ENCODE measurements at places on chromosomes 16 and 17.

- peak; percentile 6 for DNase-seq
Measured at GRCh38 chr16:1057252-1057932, 15.2 kb upstream of the SSTR5 start.

- peak; percentile 14 for DNase-seq
Measured at GRCh38 chr17:37417852-37418251, 11.2 kb downstream of the TADA2A start.

DNA sequence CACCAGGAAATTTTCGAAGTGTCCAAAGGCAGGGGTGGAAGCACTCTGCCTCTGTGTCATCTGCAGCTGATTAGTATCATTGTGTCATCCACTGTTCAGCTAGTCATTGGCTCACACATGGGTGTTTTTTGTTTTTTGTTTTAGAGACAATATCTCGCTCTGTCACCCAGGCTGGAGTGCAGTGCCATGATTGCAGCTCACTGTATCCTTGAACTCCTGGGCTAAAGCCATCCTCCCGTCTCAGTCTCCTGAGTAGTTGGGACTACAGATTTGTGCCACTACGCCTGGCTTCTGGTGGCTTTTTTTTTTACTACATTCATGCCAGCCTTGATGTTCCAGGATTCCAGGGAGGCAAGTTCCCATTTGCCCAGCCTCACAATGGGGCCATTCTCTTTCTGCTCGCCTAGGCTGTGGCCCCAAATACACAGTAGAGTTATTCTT lies 32.5 kb upstream of the MYO18A start:
- peak; percentile 46 for DNase-seq

DNA sequence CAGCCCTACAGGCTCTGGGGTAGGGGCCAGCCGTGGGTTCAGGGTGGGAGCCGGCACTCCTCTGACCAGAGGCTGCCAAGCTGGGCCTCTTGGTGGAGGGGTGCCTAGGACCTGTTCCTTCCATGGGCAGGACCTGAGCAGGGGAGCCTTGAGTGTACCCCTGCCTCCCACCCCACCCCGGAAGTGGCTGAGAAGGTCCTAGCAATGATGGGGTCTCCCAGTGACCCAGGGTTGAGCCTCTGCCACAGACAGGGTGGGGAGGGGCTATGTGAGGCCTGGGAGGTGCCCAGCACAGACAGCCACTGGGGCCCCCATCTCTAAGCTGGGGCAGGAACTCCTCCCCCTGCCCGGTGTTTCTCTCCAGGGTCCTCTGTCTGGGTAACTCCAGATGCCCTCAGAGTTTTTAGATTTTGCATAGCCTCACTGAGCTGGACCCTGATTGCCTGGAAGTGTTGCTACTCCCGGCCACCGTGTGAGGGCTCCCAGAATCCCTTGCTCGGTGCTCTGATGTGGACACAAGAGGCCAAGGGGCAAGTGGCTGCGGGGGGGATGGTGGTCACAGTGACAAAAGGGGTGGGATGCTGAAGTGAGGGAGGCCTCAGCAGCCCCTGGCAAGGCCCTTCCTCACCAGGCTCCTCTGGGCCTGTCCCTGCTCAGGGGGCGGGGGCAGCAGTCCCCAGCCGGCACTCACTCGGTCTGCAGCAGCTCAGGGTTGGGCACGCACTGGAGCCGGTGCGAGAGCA lies 6.4 kb upstream of the MTSS2 start:
- DNase-seq, result no peak

DNA sequence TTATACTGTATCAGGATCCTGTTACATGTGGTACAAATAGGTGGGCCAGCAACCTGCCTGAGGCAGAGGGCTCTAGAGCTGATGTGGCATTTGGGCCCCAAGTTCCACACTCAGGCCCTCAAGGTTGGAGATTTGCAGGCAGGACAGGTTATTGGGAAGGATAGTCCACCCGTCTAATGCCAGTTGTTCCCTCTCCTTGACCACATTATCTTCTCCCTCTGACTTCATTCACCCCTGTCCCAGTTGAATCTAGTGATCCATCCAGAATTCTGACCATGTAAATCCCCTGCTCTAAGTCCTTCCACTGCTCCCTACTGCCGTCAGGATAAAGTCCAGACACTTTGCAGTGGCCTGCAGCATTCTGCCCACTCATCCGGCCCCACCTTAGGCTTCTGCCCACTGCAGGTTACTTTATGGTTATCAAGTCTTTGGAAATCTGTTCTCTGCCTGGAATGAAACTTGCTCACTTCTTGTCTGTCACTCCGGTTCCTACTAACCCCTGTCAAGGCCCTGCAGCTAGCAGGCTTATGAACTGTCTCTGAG lies 1.9 kb upstream of the NFATC3 start:
- no peak for DNase-seq

DNA sequence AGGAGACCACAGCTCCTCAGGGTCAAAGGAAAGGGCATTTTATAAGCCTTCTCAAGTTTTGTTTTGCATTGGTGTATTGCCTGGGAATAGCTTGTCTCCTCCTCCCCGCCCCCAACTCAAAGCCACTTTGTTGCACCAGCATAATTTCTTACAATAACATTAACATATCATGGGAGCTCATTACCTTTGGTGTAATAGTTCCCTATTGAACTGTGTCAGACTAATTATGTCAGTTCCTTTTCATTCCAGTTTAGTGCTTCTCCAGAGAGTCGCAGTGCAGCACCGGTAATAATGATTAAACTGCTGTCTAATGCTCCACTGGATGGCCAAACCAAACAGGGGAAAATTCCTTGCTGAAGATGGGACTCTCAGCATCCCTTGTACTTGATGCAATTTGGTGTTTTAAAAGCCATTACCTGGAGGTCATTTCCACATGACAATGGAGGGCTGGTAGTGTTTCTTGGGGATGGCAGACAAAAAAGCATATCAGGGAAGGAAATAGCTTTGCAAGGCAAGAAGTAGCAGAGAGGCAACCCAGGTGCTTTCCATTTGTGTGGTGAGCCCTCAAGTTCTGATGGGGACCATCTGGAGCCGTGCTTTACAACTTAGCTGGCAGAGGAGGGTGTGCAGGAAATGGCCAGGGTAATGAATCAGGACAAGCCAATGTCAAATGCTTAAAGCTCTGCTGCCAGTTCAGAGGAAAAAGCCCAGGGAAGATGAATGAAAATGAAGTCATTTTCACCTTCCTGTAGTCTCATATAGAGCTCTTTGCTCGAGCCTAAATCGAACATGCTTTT lies 91.5 kb upstream of the NLRP1 start:
- no peak for DNase-seq

DNA sequence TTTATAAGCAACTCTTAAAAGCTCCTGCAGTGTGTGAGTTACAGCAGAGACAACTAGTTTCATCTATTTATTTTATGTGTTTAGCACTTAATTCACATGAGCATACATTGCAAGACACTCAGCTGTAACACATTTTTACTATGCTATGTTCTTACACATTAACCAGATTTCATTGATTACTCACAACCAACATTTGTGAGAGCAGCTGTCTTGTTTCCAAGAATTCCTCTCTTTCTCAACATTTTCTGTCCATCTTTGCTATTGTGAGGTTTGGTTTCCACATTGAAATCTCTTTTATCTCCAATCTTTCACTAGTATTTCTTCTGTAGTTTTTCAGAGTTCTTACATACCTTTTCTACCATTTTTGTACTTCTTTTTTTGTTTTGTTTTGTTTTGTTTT lies 51.2 kb downstream of the COPRS start:
- DNase-seq, result peak; percentile 29

GRCh38 chr16:58815181-58815888 lies 81.2 kb upstream of the GOT2 start:
- DNase-seq, result peak; percentile 21

DNA sequence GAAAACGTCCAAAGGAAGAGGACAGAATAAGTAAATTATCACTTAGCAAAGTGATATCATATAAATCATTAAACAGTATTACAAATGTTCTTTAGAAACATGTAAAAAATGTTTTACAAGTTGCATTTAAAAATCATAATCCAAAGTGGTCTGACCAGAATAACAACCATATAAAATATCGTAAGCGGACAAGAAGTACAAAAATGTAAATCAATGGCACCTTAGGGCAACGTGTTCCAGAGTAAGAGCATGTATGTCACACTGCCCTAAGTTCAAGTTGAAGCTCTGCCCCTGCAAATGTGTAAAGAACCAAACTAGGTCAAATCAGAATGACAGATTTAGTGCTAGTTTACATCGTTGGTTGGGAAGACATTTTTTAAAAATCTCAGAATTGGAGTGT lies 11.4 kb downstream of the USP31 start:
- DNase-seq, result no peak

DNA sequence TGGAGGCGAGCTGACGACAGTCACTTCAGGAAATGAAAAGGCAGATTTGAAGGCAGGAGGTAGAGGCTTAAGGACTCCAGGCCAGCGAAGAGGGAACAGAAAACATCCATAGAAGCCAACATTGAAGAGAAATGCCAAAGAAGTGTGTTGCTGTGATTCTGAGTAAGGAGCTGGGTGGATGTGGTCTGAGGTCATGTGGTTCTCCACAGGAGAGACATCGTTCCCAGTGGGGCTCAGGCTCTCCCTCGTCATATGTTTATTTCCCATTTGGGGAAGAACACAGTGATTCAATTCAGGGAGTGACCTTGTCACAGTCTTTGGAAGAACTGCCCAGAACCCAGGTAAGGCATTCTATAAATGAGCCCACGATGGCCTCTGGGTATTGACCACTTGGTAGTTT lies 6.6 kb upstream of the PMP22 start:
- DNase-seq, result no peak

- peak; percentile 35 for DNase-seq
Measured at GRCh38 chr16:58678716-58679115, 5.9 kb downstream of the SLC38A7 start.

DNA sequence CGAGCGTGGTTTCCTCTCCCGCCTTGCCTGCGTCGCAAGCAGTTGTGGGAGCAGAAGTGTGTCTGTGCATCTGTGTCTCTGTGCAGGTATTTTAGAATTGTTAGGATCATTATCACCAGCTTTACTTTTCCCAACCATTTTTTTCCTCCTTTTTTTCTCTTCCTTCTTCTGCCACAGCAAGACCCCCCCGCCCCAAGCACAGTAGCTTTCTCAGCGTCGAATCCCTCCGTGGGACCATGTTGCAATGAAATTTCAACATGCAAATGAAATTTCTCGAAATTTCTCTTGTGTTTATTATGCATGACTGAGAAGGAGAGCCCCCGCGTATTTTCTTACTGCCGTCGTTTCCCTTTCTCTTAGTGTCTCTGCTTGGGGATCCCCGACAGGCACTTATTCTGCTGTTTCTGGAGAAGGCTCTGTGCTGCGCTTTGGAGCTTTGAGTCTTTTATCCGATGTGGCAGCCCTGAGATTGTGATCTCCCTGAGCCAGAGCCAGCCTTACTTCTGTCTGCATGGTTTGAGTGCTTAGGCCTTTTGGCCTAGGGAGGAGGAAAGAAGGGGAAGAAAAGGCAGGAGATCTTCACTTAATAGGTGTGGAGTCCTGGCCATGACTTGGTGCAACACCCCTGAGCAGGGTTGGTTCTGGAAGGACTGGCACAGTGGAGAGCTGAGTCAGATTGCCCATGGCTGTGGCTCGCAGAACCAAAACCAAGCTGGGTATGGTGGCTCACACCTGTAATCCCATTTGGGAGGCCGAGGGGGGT lies 5.0 kb downstream of the ARMC7 start:
- DNase-seq, result no peak

- DNase-seq, result no peak
Measured at GRCh38 chr16:50688867-50689266, 4.5 kb upstream of the NOD2 start.

DNA sequence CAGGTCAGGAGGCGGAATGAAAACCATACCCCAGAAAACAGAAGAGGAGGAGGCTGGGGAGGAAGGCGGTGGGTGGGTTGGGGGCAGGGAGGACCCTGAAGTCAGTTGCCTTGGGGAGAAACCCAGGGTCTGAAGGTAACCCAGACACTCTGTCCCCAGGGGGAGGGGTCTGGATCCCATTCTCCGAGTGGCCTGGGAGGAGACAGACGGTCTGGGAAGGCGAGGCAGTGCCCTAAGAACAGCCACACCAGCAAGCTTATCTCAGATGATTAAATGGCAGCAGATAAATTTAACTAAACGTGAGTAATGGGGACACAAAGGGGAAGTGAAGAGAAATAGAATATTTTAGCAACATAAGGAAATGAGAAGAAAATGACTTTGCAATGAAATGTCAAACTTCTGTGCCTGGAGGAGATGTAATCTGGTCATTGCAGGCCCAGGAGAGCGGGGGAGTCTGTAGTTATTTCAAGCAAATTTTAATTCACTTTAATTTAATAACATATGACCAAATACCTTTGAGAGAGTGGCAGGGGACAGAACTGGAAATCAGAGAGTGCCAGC lies 21.4 kb upstream of the ZFP90 start:
- no peak for DNase-seq

- DNase-seq, result no peak
Measured at GRCh38 chr16:27225536-27226360, 22.4 kb downstream of the KDM8 start.

DNA sequence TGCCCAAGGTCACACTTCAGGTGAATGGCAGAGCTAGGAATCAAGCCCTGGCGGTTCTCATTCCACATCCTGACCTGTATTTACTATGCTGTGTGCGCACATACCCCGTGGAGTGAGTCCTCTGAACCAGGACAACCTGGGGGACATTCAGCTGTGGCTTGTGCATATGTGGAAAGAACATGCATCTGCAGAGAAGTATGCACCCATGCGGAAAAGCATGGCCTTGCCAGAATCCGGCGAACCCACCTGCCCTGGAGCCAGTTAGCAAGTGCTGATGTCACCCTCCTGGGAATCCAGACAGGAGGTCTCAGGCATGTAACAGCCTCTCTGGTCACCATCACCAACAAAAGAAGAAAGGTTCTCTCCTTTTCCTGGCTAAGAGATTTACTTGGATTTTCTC lies 1.9 kb downstream of the RASL10B start:
- DNase-seq, result no peak

DNA sequence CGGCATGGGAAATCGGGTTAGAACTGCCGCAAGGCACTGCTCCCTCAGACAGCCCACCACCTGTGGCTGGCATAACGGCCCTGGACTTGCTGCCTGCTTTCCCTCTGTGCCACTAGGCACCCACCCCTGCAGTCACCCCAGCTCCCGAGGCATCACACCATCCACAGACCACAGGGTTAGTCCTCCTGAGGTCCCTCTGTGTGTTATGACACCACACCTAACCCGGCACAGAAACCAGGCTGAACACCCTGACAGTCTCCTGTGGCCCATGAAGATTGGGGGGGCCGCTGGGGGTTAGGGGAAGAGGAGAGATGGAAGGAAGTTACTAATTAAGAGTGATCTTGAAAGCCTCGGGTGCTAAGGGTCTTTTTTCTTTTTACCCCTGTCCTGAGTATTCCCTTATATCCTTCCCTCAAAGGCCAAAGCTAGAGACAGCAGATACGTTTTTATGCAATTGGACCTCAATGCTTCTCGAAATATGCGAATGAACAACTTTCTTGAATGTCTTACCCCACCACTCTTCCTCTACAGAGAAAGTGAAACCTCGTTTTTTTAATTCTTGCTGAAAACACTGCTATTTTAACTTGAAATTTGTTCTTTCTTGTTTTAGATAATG lies 7.0 kb downstream of the CYTH1 start:
- DNase-seq, result no peak

DNA sequence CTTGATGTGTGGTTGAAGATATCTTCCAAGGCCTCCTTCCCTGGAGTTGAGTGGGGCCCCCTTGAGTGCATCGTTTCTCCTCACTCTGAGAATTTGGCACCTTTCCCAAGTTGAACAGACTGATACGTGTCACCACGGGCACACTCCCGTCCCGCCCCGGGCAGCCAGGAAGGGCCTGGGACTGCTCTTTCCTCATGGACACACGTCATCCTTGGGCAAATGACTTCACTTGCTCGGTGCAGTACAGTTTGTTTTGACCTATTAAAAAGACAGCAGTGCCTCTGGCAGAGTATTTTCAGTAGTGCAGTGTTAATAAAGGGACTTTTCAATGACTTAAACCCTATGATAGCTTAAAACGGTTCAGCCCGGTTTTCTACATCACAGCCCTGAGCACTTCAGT lies 59.9 kb downstream of the SEC14L1 start:
- DNase-seq, result no peak

- peak; percentile 41 for DNase-seq
Measured at GRCh38 chr16:70768203-70768580, 32.8 kb downstream of the VAC14 start.
